ENCODE measurements at places on chromosomes 12 and 14. TPM values are rescaled to one million over a fixed set of nuclear protein-coding genes. Genes with fewer than 3 reads are reported as not detected.
A peak's percentile ranks its signal among the peaks of the same experiment; 100 is the strongest.

The CSRP2 gene
- 13.4 TPM for total RNA-seq

DNA sequence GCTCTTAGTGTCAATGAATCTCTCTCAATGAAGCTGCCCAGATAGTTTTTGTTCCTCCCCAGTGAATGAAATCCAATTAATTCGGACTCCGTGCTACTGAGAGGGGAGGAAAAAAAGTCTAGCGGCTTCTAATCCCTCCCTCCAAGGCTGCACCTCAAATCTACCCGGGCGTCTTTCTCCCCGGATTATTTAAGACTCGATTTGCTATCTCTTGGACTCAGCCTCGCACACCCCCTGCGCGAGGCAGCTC is 134 bp downstream of the DUSP6 start:
- peaks cover 34% of the 10 kb centered on the region for H3K36me3 ChIP-seq
- peaks cover 41% of the 10 kb centered on the region for H3K4me1 ChIP-seq
- no peaks in the 10 kb centered on the region for H3K27me3 ChIP-seq
- peak overlapping the region; percentile 90 for H3K27ac ChIP-seq
- peak overlapping the region; percentile 94 for H3K4me3 ChIP-seq

The GLS2 gene
- 0.36 TPM for total RNA-seq

GRCh38 chr12:127025545-127025944 is 1241.4 kb upstream of the TMEM132C start:
- H3K36me3 ChIP-seq, result no peaks in the 10 kb centered on the region
- no peak overlapping the region for H3K4me3 ChIP-seq
- H3K27me3 ChIP-seq, result peaks cover 5% of the 10 kb centered on the region
- no peaks in the 10 kb centered on the region for H3K4me1 ChIP-seq
- no peak for DNase-seq
- no peak overlapping the region for H3K27ac ChIP-seq

GRCh38 chr12:106736051-106736957 is 38.2 kb upstream of the RIC8B start:
- H3K36me3 ChIP-seq, result no peaks in the 10 kb centered on the region
- no peaks in the 10 kb centered on the region for H3K4me1 ChIP-seq
- H3K4me3 ChIP-seq, result no peak overlapping the region
- peaks cover 3% of the 10 kb centered on the region for H3K27me3 ChIP-seq

DNA sequence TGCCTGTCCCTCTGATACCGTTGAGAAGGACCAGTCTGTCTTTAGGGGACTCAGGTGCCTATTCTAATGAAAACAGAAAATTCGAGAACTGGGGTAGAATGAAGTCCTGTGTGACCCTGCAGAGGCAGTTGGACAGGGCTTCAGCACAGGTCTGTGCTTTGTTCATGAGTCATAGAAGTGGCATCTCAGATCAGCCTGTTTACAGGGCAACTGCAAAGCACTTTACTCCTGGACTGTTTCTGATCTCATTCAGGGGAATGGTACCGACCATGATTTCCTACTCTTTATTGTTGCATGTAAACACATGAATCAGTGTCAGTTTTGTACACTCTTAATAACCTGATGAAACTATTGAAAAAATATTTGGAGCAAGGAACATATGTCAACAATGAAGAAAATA is 1517.0 kb downstream of the AACS start:
- no peaks in the 10 kb centered on the region for H3K27me3 ChIP-seq
- no peak overlapping the region for H3K27ac ChIP-seq
- DNase-seq, result no peak
- no peaks in the 10 kb centered on the region for H3K36me3 ChIP-seq
- H3K4me1 ChIP-seq, result no peaks in the 10 kb centered on the region

DNA sequence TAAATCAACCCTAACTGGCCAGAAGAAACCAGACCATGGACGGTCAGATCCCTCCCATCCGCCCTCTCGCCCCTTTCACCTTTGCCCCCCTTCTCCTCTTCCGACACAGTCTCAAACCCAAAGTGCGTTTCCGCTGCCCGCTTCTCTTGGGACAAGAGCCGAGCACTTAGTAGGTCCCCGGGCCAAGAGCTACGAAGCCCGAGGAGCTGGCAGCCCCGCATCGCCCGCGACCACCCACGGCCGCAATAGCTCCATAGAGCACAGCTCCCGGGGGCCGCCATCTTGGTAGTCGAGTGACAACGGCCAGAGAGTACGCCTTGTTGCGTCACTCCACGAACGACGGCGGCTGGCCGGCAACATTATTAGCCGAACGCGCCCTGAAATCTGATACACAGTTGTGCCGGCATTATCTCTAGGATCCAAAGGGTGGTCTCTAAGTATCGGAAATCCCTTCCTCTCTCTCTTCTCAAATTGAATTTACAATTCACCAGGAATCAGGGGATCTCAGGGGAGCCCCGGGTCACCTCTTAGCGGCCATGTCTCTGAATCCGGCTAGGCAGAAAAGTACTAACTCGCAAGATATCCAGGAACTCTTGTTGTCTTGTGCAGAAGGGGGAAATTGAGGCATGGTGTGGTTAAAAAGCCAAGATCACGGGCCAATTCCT is at the start of gene COQ5:
Gene COQ5 (minus strand): TSS at position 298 of the 665 bp plus-strand sequence. CDS start 17 bp downstream, at position 281.
- no peaks in the 10 kb centered on the region for H3K36me3 ChIP-seq
- H3K27me3 ChIP-seq, result no peaks in the 10 kb centered on the region
- H3K27ac ChIP-seq, result peak within 1 kb of the TSS; percentile 95
- peak within 1 kb of the TSS; percentile 97 for H3K4me3 ChIP-seq
- H3K4me1 ChIP-seq, result peaks cover 17% of the 10 kb centered on the region

The PLBD1 gene
- total RNA-seq, result 4.7 TPM

The FBRSL1 gene
- 12.3 TPM for total RNA-seq

GRCh38 chr14:61080591-61081010 is 99.6 kb downstream of the SLC38A6 start:
- no peaks in the 10 kb centered on the region for H3K27me3 ChIP-seq
- peak; percentile 30 for DNase-seq
- no peaks in the 10 kb centered on the region for H3K4me1 ChIP-seq
- H3K4me3 ChIP-seq, result no peak overlapping the region
- H3K36me3 ChIP-seq, result no peaks in the 10 kb centered on the region

DNA sequence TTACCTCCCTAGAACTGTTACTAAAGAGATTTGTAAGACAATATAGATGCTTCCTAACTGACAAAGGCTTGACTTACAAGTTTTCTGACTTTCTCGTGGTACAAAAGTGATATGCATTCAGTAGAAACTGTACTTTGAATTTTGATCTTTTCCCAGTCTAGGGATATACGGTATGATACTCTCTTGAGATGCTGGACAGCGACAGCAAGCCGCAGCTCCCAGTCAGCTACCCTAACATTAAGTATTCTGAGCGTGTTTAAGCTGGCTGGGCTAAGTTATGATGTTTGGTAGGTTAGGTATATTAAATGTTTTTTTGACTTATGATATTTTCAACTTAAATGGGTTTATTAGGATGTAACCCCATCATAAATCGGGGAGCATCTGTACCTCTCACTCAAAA is 55.2 kb upstream of the CDKL1 start:
- H3K4me3 ChIP-seq, result no peak overlapping the region
- peak overlapping the region; percentile 81 for H3K27ac ChIP-seq
- H3K36me3 ChIP-seq, result peaks cover 54% of the 10 kb centered on the region
- H3K4me1 ChIP-seq, result peaks cover 17% of the 10 kb centered on the region
- no peaks in the 10 kb centered on the region for H3K27me3 ChIP-seq

GRCh38 chr12:42140901-42141300 is 3.8 kb downstream of the GXYLT1 start:
- DNase-seq, result peak; percentile 87
- H3K4me3 ChIP-seq, result no peak overlapping the region
- H3K27me3 ChIP-seq, result no peaks in the 10 kb centered on the region
- peaks cover 16% of the 10 kb centered on the region for H3K4me1 ChIP-seq

GRCh38 chr14:100979780-100980179 is 76.3 kb upstream of the RTL1 start:
- H3K4me3 ChIP-seq, result no peak overlapping the region
- H3K4me1 ChIP-seq, result peaks cover 27% of the 10 kb centered on the region
- H3K36me3 ChIP-seq, result peaks cover 46% of the 10 kb centered on the region
- no peak for DNase-seq
- H3K27me3 ChIP-seq, result no peaks in the 10 kb centered on the region

The ANG gene
- total RNA-seq, result 7.2 TPM

The IL31 gene
- total RNA-seq, result not detected

The ESRRB gene
- total RNA-seq, result under 0.01 TPM

The LPAR5 gene
- under 0.01 TPM for total RNA-seq

DNA sequence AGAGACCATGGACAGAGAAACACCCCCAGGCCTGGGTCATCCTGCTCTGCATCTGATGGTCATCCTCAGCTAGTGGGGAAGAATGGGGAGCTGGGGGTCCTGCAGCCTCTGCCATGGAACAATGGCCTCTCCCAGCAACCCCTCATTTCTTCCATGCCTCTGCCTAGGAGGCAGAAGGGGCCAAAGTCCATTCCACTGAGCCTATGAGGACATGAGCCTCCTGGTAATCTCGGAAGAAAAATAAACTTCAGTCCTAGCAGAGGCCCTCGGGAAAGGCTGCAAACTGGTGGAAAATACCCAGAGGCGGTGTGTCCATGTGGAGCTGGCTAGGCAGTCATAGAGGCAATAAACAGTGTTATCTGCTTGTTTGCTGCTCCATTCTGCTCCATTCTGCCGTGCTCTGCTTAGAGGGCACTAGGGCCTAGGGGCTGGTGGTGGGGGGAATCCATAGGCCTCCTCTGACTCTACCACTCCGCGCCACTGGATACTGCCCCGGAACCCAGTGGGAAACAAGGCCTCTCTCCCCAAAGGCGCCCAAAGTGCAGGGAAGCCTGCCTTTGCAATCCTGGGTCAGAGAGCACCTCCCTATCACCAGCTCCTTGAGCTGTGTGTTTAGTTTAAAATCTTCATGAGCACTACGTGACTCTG is 4.5 kb downstream of the PGF start:
- H3K36me3 ChIP-seq, result no peaks in the 10 kb centered on the region
- DNase-seq, result no peak
- H3K4me3 ChIP-seq, result no peak overlapping the region
- H3K27me3 ChIP-seq, result no peaks in the 10 kb centered on the region
- H3K27ac ChIP-seq, result no peak overlapping the region
- H3K4me1 ChIP-seq, result peaks cover 19% of the 10 kb centered on the region

- H3K4me1 ChIP-seq, result peaks cover 16% of the 10 kb centered on the region
- peak overlapping the region; percentile 48 for H3K27ac ChIP-seq
- H3K4me3 ChIP-seq, result peak overlapping the region; percentile 10
- peak; percentile 71 for DNase-seq
These were observed 28.8 kb downstream of the OAS2 start for GRCh38 chr12:113007166-113007565.

GRCh38 chr12:99985129-99985570 is 414 bp upstream of the ANKS1B start:
- DNase-seq, result no peak
- peaks cover 5% of the 10 kb centered on the region for H3K4me1 ChIP-seq
- H3K36me3 ChIP-seq, result no peaks in the 10 kb centered on the region
- H3K4me3 ChIP-seq, result peak overlapping the region; percentile 71
- peaks cover 24% of the 10 kb centered on the region for H3K27me3 ChIP-seq

GRCh38 chr14:104996032-104996431 is 10.4 kb downstream of the CLBA1 start:
- H3K27me3 ChIP-seq, result no peaks in the 10 kb centered on the region
- peaks cover 28% of the 10 kb centered on the region for H3K36me3 ChIP-seq

- peak overlapping the region; percentile 76 for H3K4me3 ChIP-seq
- peaks cover 22% of the 10 kb centered on the region for H3K27me3 ChIP-seq
- H3K36me3 ChIP-seq, result peaks cover 10% of the 10 kb centered on the region
- H3K27ac ChIP-seq, result peak overlapping the region; percentile 86
- H3K4me1 ChIP-seq, result peaks cover 12% of the 10 kb centered on the region
These were observed 272 bp downstream of the TBX3 start for GRCh38 chr12:114683709-114684097.

The KCNA1 gene
- total RNA-seq, result not detected

GRCh38 chr12:120138366-120138765 is 21.8 kb upstream of the RAB35 start:
- H3K27me3 ChIP-seq, result no peaks in the 10 kb centered on the region
- H3K36me3 ChIP-seq, result peaks cover 90% of the 10 kb centered on the region
- no peaks in the 10 kb centered on the region for H3K4me1 ChIP-seq
- no peak overlapping the region for H3K4me3 ChIP-seq

- H3K4me1 ChIP-seq, result no peaks in the 10 kb centered on the region
- no peak for DNase-seq
- H3K4me3 ChIP-seq, result no peak overlapping the region
- H3K27ac ChIP-seq, result no peak overlapping the region
These were observed 502.3 kb upstream of the FOXG1 start for GRCh38 chr14:28264306-28264705.
